ENCODE measurements at places on chromosomes 16 and 17.

DNA sequence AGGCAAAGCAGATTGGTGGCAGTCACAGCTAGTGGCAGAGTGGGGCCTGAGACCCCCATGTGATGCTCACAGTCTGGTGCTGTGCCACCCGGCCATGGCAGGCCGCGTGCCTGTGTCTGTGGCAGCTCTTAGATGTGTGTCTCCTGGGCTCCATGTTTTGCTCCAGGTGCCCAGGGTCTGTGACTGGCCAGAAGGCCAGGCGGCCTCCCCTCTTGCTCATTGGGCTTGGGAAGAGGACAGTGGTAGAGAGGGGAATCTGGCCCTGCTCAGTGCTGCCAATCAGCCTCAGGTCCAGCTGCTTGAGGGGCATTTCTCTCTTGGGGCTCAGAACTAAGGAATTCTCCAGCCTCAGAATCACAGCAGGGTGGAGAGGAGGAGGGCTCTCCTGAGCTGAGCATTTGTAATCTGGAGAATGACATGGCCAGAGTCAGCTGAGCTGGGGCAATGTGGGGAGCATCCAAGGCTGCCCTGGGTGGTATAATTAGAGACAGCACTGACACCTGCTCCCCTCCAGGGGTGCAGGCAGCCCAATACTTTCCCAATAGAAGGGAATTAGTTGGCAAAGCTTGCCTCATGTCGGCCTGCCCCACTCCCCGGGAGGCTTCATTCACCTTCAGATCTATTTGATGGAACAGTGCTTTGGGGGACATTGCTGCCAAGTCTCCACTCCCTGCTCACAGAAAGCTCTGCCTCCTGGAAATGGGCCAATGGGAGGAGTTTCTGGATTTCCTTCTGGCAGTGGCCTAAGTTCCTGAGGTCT, 2.7 kb upstream of the LASP1NB start:
- peak; percentile 60 for DNase-seq

GRCh38 chr16:78574571-78574970, 475.1 kb downstream of the WWOX start:
- no peak for DNase-seq

- no peak for DNase-seq
Measured at GRCh38 chr16:26071101-26071866, 379.5 kb downstream of the HS3ST4 start.

DNA sequence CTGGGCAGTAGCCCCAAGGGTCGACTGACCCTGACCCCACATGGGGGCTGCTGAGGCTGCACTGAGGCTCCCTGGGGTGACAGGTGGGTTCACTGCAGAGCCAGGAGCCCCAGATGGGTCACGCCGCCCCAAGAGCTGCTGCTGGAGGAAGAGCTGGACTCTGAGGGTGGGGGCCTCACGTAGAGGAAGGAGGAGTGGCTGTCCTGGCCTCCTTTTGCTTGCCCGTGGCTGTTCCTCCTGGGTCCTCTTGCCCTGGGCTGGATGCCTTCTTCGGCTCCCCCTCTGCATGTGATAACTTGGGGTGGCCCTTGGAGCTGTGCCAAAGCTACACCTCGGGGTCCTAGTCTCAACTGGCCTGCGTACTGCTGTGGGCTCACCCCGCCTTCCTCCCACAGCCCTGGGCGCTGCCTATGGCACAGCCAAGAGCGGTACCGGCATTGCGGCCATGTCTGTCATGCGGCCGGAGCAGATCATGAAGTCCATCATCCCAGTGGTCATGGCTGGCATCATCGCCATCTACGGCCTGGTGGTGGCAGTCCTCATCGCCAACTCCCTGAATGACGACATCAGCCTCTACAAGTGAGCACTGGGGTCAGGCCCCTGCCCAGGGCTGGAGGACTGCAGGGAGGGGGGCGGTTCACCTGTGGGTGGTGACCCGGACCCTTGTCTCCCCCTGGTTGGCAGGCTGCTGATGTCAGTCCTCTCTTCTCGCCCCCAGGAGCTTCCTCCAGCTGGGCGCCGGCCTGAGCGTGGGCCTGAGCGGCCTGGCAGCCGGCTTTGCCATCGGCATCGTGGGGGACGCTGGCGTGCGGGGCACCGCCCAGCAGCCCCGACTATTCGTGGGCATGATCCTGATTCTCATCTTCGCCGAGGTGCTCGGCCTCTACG, 1.1 kb upstream of the AMDHD2 start:
- no peak for DNase-seq

DNA sequence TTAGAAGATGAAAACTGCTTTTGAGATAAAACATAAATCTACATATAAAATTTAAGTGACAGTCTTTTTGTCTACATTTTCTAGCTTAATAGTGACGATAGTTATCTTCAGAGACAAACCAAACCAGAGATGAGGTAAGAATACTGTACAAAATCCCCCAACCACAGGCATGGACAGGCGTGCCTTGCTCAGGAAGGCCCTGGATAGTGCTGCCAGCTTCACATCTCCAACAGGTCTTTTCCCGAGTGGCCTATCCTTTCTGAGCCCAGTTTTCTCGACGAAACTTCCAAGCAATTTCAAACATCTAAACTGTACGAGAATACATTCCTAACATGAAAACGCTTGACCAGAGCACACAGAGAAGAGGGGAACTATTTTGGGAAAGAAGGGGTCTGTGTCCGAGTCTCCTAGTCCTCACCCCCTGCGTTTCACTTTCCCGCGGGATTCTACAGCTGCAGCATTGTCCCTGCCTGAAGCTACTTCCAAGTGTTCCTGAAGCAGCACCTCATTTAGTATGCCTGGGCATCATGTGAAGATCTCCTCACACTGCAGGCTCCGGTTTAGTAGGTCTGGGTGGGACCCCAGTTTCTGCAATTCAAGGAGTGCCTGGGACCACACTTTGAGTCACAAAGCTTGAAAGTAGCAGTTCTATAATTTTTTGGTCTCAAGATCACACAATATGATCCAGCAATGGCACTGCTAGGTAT, 37.8 kb downstream of the GNA13 start:
- DNase-seq: no peak

GRCh38 chr17:57849163-57849873, 526 bp downstream of the MRPS23 start:
- DNase-seq: no peak

DNA sequence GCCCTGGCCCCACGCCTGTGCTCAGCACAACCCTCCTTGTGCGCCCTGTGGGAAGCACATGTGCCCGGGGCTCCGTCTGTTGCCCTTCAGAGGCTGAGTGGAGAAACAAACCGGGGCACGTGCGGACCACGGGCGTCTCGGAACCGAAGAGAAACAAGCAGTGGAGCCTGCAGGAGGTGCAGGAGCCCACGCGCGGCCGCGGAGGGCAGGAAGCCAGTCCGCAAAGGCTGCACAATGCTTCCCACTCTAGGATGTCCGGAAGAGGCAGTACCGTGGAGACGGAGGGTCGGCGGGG, 75.5 kb upstream of the GNG13 start:
- DNase-seq: no peak

DNA sequence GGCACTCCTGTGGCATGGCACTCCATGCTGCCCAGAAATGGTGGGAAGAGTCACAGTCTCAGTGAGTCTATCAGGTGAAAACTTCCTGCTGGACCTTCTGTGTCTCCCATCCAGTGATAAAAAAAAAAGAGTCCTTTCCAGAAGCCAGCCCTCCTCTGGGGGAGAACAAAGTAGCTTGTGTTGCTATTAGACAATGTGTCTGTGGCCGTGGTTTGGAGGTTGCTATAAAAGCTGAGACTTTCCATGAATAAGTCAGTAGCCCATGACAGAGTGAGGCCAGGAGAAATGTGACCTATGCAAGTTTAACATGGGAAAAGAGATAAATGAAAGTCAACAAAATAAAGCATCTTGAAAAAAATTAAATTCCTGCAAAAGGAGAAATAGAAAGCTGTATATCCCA, 250.7 kb upstream of the MON1B start:
- DNase-seq: no peak

GRCh38 chr17:69511250-69511649, 96.8 kb downstream of the MAP2K6 start:
- DNase-seq: peak; percentile 53

- DNase-seq: no peak
Measured at GRCh38 chr17:40535924-40536294, 29.4 kb downstream of the CCR7 start.

DNA sequence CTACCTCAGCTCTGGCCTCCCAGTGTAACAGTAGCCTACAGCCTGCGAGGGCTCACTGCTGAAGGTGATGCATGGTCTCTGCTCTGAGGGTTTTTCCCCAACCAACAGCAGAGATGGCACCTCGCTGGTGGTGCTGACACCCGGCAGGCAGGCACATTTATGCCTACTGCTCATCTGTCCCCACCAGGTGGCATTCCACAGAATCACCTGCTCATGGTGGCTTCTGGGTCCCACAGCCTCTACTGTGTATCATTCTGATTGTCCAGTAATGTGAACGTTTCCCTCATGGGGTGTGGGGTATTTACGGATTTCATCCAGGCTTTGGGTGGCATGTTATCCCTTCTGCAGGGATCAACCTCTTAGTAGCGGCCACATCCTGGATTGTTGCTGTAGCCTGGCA, 331.5 kb downstream of the SNX29 start:
- DNase-seq: no peak

DNA sequence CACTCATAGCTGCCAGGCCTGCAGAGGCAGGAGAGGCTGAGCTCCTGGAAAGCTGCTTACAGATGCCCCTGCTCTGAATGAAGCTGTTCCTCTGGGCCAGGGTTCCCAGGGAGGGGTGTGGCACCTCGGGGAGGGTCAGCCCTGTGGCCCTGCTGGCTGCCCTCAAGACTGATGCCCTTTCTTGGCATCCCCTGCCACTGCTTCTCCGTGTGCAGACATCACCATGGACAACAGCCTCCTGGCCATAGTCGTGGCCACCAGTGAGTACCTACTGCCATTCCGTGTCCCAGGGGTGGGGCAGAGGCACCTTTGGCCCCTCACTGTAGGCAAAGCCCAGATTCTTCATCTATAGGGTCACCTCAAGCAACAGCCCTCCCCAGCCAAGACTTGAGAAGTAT, 8.9 kb downstream of the MRPL27 start:
- no peak for DNase-seq

- DNase-seq: no peak
Measured at GRCh38 chr17:64984851-64985521, 65.7 kb upstream of the LRRC37A3 start.

DNA sequence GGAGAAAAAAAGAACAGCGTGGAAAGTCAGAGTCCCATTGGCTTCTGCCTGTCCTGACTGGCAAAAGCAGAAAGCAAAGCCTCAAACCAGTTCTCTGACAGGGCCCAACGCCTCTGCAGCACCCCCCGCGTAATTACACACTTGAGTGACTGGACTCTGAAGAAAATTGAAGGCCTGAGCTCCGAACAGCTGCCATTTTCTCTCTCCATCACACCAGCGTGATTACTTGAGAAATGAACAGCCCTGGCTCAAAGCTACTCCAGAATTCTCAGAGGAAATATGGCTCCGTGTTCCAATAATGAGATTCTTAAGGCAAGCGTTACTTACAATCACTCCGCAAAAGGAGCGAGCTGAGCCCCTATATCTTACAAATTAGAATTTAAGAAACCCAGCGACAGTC, 142.7 kb upstream of the C17orf78 start:
- no peak for DNase-seq

GRCh38 chr16:85436636-85437165, 176.4 kb upstream of the GSE1 start:
- no peak for DNase-seq

DNA sequence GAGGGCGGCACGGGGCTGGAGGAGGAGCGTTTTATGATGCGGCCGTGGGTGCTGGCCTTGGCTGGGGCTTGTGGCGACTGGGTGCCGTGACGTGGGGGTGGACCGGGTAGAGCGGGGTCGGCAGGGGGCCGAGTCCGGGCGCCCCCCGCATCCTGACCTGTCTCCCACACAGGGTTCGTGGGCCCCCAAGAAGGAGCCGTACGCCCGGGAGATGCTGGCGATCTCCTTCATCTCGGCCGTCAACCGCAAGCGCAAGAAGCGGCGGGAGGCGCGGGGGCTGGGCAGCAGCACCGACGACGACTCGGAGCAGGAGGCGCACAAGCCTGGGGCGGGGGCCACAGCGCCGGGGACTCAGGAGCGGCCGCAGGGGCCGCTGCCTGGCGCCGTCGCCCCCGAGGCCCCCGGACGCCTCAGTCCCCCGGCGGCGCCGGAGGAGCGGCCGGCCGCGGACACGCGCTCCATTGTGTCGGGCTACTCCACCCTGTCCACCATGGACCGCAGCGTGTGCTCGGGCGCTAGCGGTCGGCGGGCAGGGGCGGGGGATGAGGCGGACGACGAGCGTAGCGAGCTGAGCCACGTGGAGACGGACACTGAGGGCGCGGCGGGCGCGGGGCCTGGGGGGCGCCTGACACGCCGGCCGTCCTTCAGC, 81.6 kb downstream of the ARHGAP23 start:
- no peak for DNase-seq

- no peak for DNase-seq
Measured at GRCh38 chr16:51012396-51012795, 138.7 kb downstream of the SALL1 start.

DNA sequence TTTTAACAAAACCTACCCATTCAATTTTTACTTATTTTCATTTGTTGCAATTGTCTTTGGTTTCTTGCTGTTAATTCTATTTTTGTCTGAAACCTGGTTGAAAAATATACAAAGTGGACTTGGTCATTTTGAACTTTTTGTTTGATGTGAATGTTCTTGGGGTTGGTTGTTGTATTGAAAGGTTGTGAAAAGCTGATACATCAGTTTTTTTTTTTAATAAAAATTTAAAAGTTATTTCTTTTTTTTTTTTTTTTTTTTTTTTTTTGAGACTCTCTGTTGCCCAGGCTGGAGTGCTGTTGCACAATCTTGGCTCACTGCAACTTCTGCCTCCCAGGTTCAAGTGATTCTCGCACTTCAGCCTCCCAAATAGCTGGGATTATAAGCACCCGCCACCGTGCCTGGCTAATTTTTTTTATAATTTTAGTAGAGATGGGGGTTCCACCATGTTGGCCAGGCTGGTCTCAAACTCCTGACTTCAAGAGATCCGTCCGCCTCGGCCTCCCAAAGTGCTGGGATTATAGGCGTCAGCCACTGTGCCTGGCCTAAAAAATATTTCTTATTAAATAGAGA, 28.9 kb downstream of the WIPF2 start:
- no peak for DNase-seq

DNA sequence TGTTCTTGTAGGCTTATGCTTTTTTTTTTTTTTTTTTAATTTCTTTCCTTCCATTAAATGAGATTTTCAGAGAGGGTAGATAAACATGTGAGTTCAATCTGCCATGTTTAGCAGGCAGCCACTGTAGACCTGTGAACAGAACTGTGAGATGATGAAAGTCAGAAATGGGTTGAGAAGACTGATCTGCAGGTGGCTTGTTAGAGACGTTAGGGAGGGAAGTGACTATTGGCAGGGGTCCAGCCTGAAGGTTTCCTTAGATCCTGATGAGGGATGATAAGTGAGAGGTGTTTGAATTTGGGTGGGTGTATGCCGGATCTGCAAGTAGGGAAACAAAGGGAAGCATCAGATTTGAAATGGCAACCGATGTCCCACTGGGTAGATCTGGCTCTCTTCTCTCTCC, 157.8 kb downstream of the HS3ST3B1 start:
- DNase-seq: no peak

- no peak for DNase-seq
Measured at GRCh38 chr17:77404812-77405581, 264.2 kb downstream of the SEC14L1 start.

All from pons (tissue), 1 donor.